Upper lobe of right lung (tissue), 1 donor: ENCODE measurements at places on chromosomes 16 and 17.

DNA sequence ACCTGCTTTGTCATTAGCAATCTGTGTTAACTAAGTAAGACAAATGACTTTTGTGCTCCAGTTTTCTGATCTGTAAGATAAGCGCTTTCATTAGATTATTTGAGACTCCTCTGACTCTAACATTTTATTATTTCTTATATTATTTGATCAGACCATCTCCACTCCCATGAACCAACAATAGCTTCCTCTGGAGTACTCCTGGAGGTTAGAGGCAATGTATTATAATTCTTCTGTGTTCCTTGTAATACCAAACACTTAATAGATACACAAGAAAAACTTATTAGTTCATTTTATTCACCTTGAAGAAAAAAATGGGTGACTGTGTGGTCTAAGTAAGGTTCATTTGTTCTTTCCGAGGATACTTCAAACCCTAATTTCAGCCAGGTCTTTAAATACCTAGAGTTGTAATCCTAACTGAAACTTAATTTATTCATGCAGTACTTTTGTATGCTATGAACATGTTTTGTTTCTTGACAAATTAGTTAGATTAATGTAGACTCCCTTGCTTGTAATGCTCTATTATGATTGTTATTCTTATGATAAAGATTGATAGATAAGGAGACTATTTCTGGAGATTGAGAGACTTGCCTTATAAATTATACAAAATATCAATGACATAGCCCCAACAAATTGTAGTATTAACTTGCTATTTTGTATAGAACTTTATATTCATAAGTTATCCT is 53.9 kb downstream of the NQO1 start:
- H3K4me1 ChIP-seq = peaks cover 8% of the 10 kb centered on the region
- no peak overlapping the region for H3K4me3 ChIP-seq
- H3K36me3 ChIP-seq = peaks cover 68% of the 10 kb centered on the region
- no peak overlapping the region for H3K27ac ChIP-seq
- H3K27me3 ChIP-seq = no peaks in the 10 kb centered on the region

DNA sequence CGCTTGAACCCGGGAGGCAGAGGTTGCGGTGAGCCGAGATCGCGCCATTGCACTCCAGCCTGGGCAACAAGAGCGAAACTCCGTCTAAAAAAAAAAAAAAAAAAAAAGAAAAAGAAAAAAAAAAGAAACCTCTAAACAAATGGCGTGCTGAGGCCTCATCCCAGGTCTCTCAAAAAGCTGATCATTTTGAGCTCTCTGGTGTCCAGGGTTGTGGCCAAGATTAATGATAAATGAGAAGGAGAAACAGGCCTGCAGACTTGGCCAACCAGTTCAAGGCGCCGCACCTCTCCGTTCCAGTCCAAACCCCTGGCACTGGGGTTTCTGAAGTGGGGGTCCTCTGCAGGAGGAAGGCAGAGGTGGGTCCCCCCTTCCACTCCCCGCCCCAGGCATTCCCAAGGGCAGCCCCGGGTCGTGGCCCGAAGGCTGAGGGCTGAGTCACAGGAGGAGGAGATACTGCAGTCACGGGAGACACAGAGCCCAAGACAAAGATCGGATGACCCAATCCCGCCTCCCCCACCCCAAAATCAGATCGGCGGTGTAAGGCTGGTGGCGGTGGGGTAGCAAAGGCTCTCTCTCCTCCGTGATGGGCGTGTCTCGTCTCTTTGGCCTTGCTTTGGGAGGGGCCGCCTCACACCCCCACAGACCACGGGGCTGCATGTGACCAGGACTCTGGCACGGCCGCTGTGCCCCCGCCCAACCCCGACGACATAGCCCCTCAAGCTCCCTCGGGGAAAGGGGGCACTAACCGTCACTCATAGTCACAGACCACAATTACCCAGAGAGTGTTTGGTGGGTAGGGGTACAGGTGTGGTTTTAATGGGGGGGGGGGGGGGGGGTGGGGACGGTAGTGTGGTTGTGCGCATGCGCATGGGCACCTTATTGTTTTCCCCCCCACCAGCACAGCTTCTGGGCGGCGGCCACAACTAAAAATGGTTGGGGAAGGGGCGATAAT is 1.1 kb downstream of the VAT1 start:
- H3K4me3 ChIP-seq = peak overlapping the region; percentile 100
- peaks cover 41% of the 10 kb centered on the region for H3K4me1 ChIP-seq
- peak; percentile 91 for DNase-seq

GRCh38 chr16:76532188-76532973 is 255.2 kb downstream of the CNTNAP4 start:
- H3K4me1 ChIP-seq = no peaks in the 10 kb centered on the region
- no peak overlapping the region for H3K4me3 ChIP-seq
- no peak overlapping the region for H3K27ac ChIP-seq
- DNase-seq = no peak
- H3K36me3 ChIP-seq = no peaks in the 10 kb centered on the region
- H3K27me3 ChIP-seq = no peaks in the 10 kb centered on the region

DNA sequence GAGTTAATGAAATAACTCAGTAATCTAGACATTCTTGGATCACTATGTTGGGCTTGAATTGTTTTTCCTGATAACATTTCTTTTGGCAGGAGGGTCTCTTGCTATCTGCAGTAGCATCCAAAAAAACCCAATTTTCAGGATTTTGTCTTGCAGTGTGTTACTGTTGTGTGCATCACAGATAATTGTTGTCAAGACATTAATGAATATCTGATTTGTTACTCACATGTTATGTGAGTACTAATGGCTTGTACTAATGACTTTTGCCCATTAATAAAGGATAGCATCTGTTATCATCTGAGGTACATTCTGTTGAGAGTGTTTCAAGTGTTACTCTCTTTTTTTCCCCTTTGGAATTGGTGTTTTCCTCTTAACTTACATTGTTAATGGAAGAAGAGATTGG is 10.0 kb downstream of the PRKAR1A start:
- H3K27ac ChIP-seq = no peak overlapping the region
- peaks cover 14% of the 10 kb centered on the region for H3K4me1 ChIP-seq
- H3K27me3 ChIP-seq = no peaks in the 10 kb centered on the region
- no peak overlapping the region for H3K4me3 ChIP-seq
- no peak for DNase-seq
- H3K36me3 ChIP-seq = peaks cover 95% of the 10 kb centered on the region

GRCh38 chr16:75471723-75472633 is 7.5 kb upstream of the TMEM170A start:
- DNase-seq = peak; percentile 55
- H3K27me3 ChIP-seq = no peaks in the 10 kb centered on the region
- no peaks in the 10 kb centered on the region for H3K36me3 ChIP-seq
- no peaks in the 10 kb centered on the region for H3K4me1 ChIP-seq
- H3K4me3 ChIP-seq = no peak overlapping the region

- H3K4me1 ChIP-seq = no peaks in the 10 kb centered on the region
- H3K36me3 ChIP-seq = no peaks in the 10 kb centered on the region
- H3K4me3 ChIP-seq = no peak overlapping the region
- H3K27me3 ChIP-seq = peaks cover 3% of the 10 kb centered on the region
- H3K27ac ChIP-seq = no peak overlapping the region
Measured at GRCh38 chr17:20035501-20035900, 26.3 kb downstream of the SPECC1 start.

GRCh38 chr17:80621997-80622357 is 77.3 kb downstream of the RPTOR start:
- H3K4me3 ChIP-seq = no peak overlapping the region
- H3K27me3 ChIP-seq = no peaks in the 10 kb centered on the region
- H3K4me1 ChIP-seq = no peaks in the 10 kb centered on the region
- peaks cover 3% of the 10 kb centered on the region for H3K36me3 ChIP-seq
- H3K27ac ChIP-seq = no peak overlapping the region

- peaks cover 14% of the 10 kb centered on the region for H3K36me3 ChIP-seq
- peaks cover 9% of the 10 kb centered on the region for H3K4me1 ChIP-seq
- peak overlapping the region; percentile 69 for H3K4me3 ChIP-seq
- no peaks in the 10 kb centered on the region for H3K27me3 ChIP-seq
- H3K27ac ChIP-seq = no peak overlapping the region
- DNase-seq = no peak
Measured at GRCh38 chr17:70171159-70171558, 1.8 kb downstream of the KCNJ2 start.

DNA sequence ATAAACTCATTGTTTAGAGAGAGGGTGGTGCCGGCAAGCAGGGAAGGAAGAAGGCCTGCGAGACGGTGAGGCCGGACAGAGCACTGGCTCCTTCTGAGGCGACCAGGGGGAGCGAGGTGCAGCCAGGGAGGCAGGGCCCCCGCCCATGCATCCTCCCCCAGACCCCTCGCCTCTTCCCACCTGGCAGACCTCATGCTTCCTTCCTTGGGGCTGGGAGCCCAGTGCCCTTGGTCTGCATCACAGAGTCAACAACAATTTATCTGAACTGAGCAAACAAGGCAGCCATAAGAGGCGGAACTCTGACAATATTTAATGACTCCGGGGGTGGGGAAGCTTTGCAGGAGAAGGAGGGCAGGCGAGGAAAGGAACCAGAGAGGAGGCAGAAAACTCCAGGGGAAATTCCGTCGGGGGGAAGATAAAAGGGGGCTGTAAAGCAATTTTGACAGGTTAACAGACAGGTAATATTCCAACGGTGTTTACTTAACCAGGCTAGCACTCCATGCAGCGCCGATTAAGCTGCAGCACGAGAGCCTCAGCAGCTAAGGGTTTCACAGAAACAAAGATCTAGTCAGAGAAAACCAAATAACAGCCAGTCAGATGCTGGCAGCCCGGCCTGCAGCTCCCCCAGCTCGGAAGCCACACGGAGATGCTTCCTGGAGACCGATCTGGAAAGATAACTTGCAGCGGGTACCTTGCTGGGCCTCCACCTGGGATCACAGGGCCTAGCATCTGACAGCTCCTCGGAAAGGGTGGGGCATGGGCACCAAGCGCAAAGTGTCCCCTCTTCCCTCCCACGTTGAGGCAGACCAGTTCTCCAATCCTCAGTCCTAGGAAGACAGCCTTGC is 398.2 kb downstream of the SOX9 start:
- peaks cover 5% of the 10 kb centered on the region for H3K4me1 ChIP-seq
- peak; percentile 66 for DNase-seq
- H3K27ac ChIP-seq = peak overlapping the region; percentile 20
- no peaks in the 10 kb centered on the region for H3K27me3 ChIP-seq
- no peak overlapping the region for H3K4me3 ChIP-seq
